ENCODE measurements at places on chromosomes 7 and 10.

- no peak for DNase-seq
These were observed 72.4 kb upstream of the LOXL4 start for GRCh38 chr10:98340261-98340939.

GRCh38 chr10:79424221-79425073, 21.0 kb downstream of the ZCCHC24 start:
- no peak for DNase-seq

GRCh38 chr10:95569368-95569767, 8.2 kb upstream of the SORBS1 start:
- no peak for DNase-seq

GRCh38 chr10:73810735-73811465, 498 bp downstream of the NDST2 start:
- no peak for DNase-seq

GRCh38 chr10:19930936-19931893, 115.0 kb downstream of the PLXDC2 start:
- no peak for DNase-seq

DNA sequence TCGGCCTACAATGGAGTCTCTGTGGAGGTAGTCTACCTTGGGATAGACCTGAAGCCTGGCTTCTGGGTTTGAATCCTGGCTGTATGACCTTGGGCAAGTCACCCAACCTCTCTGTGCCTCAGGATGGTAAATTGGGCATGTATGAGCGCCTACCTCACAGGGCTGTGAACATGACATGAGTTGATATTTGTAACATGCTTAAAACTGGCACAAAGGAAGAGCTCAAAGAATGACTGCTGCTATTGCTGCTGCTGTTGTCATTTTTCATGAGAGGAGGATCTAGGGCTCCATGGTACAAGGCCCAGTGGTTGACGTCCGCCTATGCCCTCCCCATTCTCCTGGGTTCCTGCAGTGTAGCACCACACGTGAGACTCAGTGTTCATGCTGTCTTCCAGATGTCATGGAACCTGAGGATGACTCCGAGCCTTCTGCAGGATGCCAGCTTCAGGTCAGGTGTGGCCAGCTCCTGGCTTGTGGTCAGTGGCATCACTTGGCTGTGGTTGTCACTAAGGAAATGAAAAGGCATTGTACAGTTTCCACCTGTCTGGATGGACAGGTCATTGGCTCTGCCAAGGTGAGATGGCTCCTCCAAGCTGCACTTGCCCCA, 95.0 kb downstream of the WDFY4 start:
- no peak for DNase-seq

- DNase-seq = peak; percentile 63
These were observed 13.7 kb downstream of the RPS24 start for GRCh38 chr10:78047314-78047891.

DNA sequence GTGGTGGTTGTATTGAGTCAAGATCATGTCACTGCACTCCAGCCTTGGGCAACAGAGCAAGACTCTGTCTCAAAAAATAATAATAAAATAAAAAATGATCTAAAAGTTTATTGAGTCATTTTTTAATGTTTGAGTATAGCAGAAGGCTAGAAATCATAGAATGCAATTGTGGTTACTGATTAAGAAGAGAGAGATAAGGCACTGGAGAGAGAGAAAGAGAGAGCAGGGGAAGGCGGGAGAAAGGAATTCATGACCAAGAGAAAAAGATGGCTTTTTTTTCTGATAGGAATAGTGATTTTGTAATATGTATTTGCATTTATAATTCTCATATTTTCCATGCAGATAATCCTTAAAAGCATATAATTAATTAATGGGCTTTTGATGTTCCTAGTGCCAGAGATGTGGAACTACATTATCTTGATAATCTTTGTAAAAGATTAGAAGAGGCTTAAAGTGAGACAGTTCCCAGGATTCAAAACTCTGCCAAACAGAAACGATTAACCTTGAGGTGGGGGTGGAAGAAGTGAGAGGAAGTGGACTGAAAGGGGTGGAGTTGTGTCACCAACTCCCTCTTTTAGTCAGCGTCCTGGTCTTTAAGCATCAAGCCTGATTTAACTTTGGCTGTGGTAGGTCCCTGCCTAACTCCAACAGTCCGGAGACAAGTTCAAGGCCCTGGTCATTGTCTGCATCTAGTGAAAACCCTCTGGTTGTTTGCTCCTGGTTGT, 76.2 kb downstream of the CHN2 start:
- no peak for DNase-seq

DNA sequence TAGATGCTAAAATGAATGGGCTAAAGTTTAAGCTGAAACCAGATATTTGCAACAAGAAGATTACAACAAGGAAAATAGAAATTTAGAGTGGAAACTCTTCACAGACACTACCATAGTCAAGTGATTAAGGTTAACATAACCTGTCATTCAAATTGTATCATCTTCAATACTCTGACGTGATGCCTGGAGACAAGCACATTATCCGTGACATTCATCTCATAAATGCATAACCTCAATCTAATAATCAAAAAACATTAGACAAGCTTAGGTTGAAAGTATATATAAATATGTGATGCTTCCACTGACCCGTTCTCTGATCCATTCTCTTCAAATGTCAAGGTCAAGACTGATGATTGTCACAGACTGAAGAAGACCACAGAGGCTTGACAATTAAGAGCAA, 263.8 kb upstream of the MEOX2 start:
- DNase-seq = no peak

GRCh38 chr7:21383227-21384220, 44.4 kb upstream of the SP4 start:
- no peak for DNase-seq

DNA sequence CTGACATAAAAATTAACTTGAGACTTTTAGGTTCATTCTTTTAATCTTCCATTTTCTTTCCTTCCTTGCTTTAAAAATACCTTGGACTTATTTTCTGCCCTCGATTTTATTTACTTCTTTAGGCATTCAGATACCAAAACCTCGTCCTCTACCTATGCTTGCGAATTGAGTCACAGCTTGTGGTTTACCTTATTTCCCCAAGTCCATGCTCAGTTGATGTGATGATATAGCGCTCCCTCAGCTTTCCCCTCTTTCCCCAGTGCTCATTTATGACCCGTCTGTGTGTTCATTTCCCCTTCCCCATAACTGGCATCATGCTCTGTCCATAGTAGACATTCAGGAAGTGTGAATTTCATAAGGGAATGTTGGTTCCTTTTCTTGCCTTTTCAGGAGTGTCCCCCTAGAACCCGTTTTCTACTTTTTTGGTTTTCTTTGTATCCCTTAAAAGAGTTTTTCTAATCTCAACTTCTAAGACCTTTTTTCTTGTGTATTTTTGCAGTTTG, 19.1 kb upstream of the PRKRIP1 start:
- DNase-seq = no peak

DNA sequence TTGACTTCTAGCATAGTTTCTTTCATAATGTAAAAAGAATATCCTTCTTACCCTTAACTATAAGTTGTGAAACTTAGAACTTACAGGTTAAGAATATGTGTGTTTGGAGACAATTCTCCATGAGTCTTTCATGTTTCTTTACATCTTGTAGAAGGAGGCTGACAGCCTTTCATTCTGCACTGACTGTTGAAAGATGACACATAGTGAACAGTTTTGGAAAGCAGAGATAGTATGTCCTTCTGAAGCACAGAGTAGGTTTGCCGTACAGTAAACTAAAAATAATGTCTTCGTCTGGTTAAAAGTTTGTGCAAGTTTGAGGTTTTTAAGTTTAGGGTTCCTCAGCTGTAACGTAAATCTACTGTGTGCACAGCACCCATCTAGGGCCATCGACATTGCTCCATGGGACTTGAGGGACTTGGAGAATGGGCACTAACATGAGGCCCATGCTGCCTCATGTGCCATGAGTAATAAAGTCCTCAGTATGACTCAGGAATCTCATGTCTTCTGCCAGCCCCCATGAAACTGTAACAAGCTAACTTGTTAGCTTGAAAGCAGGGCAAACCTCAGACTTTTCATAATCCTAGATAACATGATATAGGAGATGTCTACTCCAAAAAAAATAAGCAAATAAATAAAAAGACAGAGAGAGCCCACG, 24.5 kb upstream of the ELAPOR2 start:
- no peak for DNase-seq

- peak; percentile 72 for DNase-seq
These were observed 117.2 kb upstream of the KLF6 start for GRCh38 chr10:3902054-3902808.

DNA sequence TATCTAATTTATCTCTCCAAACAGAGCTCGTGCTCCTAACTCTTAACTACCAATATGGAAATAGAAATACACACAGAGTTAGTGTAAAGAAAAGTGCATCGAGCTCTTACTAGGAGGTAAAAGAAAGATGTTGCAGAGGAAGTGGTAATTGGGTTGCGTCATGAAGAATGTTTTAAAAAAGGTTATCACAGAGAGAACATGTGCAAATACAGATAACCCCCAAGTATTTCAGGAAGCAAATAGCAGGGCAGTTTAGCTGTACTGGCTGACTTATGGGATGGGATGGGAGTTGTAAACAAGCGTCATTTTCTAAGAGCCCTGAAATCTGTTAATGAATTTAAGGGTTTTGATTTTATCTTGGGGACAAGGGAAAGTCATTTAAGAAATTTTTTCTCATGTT, 153.9 kb downstream of the AGMO start:
- DNase-seq = no peak

DNA sequence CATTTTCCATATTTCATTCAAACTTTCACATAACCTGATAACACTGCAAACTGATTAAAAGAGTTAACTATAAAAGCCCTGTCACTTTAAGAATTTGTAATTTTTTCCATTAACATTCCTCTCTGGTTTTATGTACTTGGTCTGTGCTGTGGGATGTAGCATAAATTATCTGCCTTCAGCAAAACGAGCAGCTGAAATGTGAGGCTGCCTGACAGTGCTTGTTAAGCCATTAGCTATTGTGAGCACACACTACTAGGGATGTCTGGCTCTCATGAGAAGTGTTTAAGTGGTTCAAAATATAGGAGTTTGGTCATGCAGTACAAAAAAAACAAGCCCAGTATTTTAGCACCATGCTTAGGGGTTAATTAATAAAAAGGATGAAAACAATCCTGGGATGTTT, 63.0 kb downstream of the HOXA1 start:
- DNase-seq = no peak

- no peak for DNase-seq
These were observed 239.1 kb downstream of the SKAP2 start for GRCh38 chr7:26625286-26625685.

- no peak for DNase-seq
These were observed 106.5 kb upstream of the ANLN start for GRCh38 chr7:36283181-36283580.

- no peak for DNase-seq
These were observed 27.4 kb upstream of the DIP2C start for GRCh38 chr10:716821-717220.

DNA sequence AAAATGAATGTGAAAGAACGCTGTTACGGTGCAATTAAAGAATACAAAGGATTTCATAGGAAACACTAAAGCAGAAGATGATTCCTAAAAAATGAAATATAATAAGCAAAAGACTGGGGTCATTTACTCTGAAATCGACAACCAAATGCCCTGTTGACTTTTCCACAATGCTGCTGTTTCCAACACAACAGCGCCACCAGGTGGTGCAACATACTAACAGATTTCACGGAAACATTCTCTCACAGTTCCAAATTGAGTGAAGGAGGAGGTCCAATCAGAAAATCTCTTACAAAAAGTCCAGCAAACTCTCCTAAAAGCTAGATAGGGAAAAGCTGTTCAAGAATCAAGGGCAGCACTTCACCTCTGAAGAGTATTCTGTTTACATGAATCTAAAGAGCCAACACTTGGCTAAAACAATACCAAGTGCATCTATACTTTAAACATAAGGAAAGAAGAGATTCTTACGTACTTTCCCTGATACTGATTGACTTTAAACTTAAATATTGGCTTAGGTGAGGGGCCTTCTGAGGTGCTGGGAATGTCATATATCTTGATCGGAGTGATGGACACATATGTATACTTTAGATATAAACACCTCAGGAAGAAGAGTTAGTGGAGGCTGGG, 55.9 kb downstream of the UPF2 start:
- DNase-seq = peak; percentile 61

DNA sequence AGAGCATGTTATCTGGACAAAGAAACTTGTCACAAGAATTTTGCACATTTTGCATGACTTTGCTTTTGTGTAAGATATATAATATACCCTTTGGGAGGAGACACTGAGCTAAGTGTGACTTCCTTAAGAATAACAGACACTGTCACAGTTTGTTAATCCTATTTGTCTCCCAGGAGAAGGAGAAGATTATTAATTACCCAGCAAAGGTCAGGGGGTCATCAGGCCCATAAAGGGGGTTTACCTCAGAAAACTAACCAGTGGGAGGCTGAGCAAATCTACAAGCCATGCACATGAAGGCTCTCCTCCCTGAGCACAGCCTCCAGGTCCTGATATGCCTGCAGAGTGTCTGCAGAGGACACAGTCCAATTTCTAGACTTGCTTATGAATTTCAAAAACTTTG, 10.1 kb upstream of the MET start:
- no peak for DNase-seq

GRCh38 chr10:34748767-34749166, 66.3 kb downstream of the PARD3 start:
- no peak for DNase-seq

- DNase-seq = no peak
These were observed 22.0 kb downstream of the CSGALNACT2 start for GRCh38 chr10:43160046-43160920.

- no peak for DNase-seq
These were observed 639.0 kb downstream of the AUTS2 start for GRCh38 chr7:70237256-70237655.

DNA sequence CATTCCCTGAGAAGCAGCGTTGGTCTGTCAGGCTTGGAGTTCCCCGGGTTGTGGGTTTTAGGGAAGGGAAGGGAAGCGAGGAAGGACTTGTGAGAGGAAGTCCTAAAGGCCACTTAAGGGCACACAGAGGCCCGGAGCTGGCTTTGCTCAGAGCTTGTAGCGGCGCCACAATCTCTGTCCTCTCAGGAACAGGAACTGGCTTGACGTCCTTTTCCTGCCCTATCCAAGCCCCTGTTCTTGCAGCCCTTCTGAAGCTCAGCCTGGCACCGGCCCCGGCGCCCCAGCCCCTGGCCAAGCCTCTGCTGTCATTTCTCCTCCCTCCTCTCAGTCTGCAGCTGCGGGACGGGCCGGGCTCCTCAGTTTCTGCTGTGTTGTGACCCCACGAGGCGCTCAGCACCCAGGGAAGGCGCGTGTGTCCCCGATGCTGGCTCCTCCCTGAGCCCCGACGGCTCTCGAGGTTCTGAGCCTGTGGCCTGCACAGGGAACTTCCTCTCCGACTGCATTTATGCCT, at the start of gene GIMAP8:
TSS of gene GIMAP8 (plus strand) at position 140 of the 511 bp plus-strand sequence. CDS start 16,069 bp downstream, outside the sequence.
- peak; percentile 40 for DNase-seq

- DNase-seq = peak; percentile 15
These were observed 847 bp downstream of the GARS1 start for GRCh38 chr7:30595436-30596013.

DNA sequence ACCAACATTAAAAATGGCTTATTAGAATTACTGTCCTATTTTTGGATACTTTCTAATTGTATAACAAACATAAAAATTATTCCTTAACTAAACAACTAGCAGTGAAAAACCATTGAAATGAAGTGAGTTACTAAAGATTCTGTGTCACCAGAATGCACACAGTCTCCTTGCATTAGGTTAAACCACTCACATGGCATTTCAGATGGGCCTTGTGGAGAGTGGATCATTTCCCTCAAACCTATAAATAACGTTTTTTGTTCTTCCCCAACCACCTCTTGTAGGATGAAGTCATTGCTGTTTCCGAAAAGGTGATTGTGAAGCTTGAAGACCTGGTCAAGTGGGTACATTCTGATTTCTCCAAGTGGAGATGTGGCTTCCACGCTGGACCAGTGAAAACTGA, 38.4 kb downstream of the ARID5B start:
- no peak for DNase-seq

Measured in GM20000 (cell line).